ENCODE measurements at places on chromosomes 16 and 17.

DNA sequence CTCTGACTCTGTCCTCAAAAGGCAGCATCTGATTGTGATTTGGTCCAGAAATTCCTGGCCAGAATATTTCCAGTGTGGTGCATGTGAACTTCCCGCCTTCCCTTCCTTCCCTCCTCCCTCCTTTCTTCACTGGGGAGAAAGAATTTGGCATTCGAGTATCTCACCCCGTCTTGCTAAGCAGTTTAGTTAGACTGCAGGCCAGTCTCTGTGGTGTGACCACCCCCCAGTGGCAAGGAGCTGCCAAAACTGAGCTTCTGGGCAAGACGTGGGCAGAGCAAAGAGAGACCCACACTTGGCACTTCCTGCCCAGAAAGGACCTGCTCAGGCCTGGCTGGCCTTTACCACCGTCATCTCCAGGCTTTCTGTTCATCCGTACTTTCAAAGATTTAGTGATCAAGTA is 36.4 kb downstream of the SNX20 start:
- DNase-seq: no peak

GRCh38 chr17:1471490-1471889 is 15.5 kb upstream of the CRK start:
- no peak for DNase-seq

GRCh38 chr17:50949128-50949988 is 83.2 kb upstream of the TOB1 start:
- DNase-seq: peak; percentile 12

DNA sequence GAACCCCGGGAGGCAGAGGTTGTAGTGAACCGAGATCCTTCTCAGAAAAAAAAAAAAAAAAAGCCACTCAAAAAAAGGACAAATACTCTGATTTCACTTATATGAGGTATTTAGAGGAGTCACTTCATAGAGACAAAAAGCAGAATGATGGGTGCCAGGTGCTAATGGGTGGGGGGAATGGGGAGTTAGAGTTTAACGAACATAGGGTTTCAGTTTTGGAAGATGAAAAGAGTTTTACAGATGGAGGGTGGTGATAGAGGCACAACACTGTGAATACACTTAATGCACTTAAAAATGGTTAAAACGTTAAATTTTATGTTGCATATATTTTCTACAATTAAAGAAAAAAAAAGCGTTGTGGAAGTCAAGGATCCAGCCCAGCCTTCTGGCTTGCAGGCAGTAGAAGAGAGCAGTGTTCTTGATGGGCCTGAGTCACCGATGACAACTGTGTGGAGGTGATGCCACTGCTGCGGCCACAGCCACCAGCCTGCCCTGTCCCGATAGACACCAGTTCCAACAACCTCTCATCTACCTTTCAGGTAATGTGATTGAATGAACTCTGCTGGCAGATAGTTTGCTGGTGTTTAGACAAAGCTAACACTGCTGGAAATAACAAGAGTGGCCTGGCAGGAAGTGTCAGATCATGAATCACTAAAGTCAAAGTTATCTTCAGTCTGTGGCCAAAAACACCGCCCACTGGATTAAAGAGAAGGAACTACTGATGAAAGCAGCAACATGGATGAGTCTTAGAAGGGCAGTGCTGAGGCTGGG is 49.9 kb upstream of the COX10 start:
- no peak for DNase-seq

GRCh38 chr17:67615011-67615561 is 102.7 kb upstream of the NOL11 start:
- no peak for DNase-seq
